NCI-H1417 treated with DMSO at 0.1 percent for 48 hours (cell line): ENCODE measurements at places on chromosomes 16 and 17.

DNA sequence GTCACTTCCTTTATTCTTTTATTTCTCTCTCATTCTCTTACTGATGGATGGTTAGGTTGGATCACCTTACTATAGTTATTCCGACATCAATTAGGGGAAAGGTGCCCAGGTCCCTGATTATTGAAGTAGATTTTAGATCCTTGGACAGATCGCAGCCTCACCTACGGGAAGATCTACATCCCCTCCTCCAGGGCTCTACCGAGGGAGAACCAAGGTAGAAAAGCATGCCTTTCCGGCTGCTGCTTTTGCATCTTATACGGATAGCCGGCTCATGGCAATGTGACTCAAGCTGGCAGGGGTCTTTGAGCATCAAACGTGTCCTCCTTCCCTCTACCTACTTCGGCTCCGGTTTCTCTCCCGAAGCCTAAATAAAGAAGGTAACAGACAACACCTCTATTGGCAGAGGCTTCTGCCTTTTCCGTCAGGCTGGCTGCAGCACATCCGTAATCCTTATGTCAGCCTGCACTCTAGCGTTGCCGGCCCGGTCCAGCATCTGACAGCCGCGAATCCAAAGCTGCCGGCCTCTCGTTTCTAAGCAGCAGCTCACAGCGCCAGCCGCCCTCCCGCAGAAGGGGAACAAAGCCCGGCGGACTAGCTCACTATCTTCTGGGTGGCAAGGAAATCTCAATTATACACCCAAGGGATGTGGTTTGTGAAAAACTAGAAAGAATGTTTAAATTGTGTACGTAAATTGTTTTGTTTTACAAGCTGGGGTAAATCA lies 46.9 kb downstream of the IRX6 start:
- DNase-seq, result no peak

GRCh38 chr17:12994341-12995074 lies 23.3 kb downstream of the ELAC2 start:
- DNase-seq, result no peak

DNA sequence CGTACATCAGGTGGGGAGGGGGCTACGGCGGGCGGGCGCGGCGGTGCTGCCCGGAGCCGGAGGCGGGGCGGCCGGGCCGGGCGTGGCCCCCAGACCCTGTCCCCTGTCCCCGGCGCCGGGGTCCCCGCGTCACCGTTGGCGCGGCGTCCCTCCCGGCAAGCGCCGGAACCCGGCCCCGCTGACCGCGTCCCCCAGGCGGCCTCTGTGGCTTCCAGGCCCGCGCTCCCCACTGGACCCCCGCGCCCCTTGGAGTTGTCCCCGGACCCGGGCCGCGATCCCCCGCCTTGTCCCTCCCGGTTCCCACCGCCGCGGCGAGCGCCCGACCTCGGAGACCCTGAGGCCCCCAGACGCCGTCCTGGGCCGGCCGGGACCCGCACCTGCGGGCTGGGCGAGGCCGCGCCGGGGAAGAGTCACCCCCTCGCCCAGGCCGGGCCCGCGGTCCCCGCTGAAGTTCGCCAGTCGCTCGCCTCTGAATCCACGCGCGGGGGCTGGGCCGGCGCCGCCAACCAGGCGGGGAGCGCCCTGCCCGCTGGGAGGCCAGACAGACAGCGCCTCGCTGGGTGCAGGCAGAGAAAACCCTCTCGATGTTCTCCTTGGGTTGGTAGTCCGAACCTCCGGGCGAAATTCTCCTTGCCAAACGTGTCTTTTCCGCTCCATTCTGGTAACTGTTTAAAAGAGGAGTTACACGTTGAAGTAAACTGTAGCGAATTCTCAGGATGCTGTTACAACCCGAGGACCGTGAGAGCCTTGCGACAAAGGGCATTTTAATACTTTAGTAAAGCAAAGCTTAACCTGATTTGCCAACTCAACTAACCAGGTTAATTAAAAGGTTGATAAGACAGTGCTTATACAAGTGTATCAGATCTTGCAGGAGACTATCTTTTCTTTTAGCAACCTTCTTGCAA lies 761 bp downstream of the GAN start:
- no peak for DNase-seq

- DNase-seq, result no peak
Measured at GRCh38 chr17:66960613-66961012, 3.9 kb upstream of the CACNG4 start.

DNA sequence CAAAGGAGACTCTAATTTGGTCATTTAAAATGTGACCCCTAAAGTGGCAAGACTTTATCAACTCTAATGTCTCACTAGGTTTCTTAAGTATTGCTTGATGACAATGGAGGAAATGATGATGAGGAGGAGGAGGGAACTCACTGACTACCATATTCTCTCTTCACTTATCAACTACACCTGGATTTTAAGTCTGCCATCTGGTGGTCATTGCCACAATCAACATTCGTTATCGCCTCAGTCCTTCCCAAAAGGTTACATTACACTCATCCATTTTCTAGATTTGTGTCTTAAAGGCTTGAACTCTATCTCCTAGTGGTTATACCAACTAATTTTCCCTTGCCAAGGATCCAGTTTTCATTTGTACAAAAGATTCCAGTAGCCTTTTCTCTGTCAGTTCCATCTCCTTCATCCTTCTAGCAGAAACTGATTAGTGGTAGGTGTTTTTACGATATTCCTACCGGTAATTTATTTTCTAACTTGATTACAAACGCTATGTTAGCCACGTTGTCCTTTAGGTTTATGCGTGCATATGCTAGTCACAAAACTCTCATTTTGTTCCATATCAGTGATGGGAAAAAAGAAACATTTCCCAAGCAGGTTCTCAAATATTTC lies 114.6 kb upstream of the NOG start:
- no peak for DNase-seq
